Astrocyte of the cerebellum (primary cell): ENCODE measurements at places on chromosomes 5 and 9.

- DNase-seq = no peak
Measured at GRCh38 chr9:100759215-100759614, 181.3 kb downstream of the CAVIN4 start.

DNA sequence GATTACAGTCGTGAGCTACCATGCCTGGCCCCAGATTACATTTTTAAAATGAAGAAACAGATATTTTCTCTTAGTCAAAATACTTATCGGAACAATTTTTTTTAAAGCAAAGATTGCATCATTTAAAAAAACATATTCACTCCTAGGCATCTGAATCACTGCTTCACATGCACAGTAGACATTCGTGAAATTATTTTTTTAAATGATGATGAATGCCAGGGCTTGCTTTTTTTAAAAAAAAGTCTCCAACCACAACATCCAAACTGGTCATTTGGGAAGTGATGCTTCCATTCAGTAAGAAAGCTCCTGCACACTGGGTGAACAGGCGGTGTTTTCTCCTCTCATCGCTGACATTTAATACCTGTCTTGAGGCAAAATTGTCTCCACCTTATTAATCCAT, 223.0 kb upstream of the DMRT1 start:
- DNase-seq = peak; percentile 4

GRCh38 chr9:113139225-113139829, 11.5 kb upstream of the SLC31A2 start:
- no peak for DNase-seq

DNA sequence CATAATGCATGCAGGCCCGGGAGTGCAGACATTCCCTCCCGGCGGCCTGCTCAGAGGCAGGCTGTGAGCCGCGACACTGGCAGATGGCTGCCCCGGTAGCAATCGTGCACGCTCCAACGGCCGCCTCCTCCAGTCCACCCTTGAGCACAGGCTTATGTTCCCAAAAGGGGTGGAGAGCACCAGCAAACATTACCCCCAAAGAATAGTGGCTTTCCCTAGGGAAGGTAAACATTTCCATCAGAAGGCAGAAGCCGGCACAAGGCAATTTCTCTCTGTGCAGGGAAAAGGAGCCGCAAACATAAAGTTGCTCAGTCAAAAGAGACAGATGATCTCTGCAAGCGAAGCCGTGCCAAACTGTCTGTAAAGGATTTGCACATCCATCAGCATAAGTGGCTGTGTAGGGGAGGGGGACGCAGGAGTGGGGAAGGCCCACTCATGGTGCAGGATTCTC, 92.5 kb downstream of the SIL1 start:
- DNase-seq = no peak

DNA sequence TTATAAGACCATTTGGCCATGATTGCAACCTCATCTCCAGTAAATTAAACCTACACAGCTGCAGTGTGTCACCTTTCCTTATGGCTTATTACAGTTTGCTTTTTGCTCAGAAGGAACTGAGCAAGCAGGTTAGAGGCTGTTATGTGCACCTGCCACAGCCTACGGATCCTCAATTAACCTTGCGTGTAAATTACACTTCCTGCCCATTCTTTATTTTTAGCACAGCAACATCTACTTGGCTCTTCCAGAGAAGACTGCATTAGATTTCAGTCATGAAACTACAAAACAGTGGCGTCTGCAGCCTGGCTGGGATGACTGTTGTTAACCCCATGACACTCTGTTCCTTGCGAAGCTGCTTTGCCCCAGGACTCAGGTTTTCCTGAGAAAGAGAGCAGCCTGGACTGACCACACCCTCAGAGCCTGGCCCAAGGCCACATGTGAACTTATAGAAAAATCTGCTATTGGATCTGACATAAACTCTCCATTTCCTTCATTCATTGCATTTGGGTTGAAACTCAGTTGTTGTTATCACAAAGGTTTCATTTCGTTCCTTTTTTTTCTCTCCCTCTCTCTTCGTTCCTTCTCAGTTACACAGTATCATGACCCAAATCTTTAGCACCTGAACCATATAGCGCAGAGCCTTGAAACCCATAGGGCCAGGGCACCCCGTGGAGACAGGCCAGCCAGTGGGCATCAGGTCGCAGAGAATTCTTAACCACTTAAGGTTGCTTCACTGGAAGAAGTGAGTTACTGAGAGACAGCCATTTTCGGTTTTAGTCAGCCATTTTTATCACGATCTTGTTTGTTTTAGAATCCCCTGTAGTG, 138.6 kb downstream of the PALM2AKAP2 start:
- DNase-seq = no peak

DNA sequence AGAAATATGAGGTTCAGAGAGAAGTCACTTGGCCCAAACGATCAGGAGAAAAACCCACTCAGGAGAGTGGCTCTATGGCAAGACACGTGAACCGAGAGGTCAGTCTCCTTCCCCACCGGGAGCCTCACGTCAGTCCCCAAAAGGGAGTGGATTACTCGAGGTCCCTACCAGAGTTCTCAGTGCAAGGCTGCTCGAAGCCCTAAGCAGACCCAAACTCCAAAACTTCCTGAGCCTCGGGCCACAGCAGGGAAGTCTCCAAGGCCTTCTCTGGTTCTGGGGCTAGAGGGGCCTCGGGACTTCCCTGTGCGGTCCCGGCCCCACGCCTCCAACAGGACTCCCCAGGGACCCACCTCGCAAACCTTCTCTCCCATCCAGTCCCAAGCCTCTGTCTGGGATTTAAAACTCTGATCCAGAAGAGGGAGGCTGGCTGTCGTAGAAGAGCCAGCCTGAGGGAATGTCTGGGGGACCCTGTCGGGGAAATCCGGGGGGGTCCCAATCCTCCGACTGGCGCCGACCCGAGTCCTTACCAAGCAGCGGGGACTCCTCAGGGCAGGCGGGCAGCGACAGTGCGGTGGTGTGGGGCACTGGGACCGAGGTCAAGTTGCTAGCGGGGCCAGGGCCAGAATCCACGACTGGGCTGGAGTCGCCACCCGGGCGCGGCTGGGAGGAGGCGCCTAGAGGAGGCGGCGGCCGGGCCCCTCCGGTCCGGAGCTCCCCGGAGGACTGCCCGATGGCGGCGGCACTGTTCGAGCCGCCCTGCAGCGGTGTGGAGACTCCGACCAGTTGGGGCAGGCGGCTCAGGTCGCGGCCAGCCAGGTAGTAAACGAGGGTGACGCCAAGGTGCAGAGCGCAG, 679 bp downstream of the B4GALT1 start:
- DNase-seq = no peak

GRCh38 chr5:173330338-173331206, 2.4 kb upstream of the STC2 start:
- no peak for DNase-seq

DNA sequence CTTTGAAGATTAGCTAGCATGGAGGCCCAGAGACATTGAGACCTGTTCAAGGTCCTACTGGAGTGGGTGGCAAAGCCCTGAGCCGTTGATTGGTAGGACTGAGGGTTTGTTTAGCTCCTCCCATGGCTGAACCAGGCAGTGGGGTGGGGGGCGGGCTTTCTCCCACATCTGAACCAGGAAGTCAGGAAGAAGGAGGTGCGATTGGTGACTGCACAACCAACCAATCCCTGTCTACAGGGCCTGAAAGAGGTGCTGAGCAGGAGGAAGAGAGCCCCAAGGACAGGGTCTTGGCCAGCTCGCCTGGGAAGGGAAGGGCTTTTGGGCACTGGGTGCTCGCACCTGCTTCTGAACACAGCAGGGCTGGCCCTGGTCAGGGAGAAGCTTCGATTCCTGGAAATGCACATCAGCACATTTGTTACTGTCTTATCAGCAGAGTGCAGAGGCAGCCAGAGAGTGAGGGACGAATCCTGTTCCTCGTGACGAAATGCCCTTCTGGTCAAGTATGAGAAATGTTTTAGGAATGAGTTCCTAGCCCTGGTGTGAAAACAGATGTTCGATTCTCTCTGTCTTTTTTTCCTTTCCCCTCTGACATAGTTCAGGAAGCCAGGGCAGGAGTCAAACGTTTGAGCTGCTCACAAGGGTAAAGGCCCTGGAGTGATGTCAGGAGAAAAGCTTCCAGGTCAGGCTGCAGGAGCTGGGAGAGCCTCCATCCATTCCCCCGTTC, 294.8 kb upstream of the KLF4 start:
- no peak for DNase-seq

DNA sequence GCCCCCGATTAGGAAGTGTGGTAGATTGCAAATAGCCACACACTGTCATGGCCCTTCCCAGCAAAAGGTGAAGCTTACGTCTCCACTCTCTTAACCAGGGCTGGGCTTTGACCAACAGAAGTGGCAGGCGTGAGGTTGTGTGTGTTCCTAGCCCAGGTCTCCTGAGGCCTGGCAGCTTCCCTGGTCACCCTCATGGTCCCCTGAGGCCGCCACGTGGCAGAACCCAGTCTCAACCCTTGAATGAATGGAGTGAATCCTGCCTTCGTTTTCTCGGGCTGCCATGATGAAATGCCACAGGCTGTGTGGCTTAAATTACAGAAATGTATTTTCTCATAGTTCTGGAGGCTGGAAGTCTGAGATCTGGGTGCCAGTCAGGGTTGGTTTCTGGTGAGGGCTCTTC, 370.4 kb downstream of the IRX2 start:
- no peak for DNase-seq

DNA sequence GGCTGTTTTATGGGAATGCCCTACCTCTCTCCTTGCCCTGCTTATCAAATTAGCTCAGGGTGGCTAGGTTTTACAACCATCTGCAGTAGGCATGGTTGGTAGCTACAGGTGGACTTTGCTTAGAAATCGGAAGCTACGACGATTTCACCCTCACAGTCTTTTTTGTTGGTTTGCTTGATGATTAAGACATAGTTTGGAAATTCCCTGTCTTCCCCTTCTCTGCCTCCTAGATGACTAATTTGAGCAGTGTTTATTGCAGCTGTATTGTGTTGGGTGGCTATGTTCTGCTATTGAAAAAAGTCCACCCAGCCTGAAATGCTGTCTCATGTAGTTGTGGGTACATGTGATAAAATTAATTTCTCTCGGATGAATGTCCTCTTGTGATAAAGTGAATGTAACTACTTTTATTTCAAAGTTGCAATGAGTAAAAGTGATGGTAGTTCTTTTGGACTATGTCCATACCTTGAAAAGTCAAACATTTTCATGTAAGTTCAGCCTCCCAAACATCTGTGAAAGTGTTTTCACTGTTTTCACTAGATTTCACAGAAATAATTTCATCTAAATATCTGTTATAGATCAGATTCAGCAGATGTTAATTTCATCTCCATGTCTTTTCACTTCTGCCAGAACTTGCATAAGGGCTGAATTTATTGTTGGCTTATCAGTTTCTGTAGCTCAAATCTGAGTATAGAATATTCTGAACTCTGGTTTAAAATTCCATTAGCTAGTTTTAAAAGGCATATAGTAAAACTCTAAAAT, 37.3 kb upstream of the FYB1 start:
- peak; percentile 5 for DNase-seq

DNA sequence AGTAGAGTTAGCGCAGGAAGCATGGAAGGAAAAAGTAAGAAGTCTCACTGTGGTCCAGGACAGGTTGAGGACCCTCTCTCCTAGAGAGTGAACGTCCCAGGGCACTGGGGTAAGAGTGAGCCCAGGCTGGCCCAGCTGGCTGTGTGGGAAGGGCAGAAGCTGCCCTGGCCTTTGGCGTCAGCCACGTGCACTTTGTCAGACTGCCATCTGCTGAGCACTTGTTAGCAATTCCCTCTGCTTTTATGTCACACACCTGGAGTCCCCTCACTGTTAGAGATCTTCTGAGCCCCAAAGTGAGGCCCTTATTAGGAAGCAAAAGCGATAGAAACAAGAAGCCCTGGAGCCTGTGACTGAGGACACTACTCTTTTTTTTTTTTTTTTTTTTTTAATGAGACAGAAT, 79.1 kb downstream of the UGCG start:
- DNase-seq = no peak

GRCh38 chr9:114787781-114788498, 17.9 kb downstream of the TNFSF15 start:
- DNase-seq = no peak

GRCh38 chr9:128159522-128159783, 612 bp upstream of the BBLN start:
- DNase-seq = no peak

GRCh38 chr5:175493726-175494125, 15.4 kb downstream of the SFXN1 start:
- DNase-seq = no peak

GRCh38 chr9:16482764-16483163, 387.7 kb downstream of the BNC2 start:
- DNase-seq = no peak

DNA sequence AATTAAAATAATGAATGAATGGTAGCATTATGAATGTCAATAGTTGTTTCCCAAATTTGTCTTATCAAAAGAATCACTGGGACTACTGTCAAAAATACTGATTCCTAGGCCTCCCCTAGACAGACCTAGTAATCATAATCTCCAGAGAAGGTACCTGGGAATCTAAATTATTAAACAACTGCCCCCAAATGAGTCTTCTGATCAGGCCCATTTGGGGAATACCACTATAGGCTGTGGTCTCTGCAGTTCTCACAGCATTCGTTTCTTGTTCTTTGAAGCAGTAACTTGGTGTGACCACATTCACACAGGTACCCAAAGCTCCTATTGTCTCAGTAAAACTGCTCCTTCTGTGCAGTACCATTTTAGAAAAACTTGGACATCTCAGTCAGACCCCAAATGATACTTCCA, 230.9 kb downstream of the PIK3R1 start:
- DNase-seq = no peak

DNA sequence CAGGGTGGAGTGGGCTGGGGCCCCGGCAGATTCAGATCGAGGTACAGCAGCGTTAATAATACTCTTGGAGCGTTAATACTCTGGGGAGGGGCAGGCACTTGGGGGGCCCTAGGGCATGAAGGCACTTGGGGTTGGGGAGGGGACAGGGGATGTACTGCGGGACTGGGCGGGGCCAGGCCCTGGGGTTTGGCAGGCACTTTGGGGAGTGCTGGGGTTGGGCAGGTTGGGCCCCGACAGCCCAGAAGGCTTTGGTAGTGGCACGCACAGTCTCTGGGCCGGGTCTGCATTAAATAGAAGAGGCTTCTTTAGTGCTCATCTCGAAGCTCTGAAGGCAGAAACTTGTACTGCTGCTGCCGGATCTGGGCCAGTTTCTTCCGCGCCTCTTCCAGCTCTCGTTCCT, 7.8 kb upstream of the TPM2 start:
- no peak for DNase-seq

- no peak for DNase-seq
Measured at GRCh38 chr9:116693233-116693731, 6.2 kb downstream of the TRIM32 start.

DNA sequence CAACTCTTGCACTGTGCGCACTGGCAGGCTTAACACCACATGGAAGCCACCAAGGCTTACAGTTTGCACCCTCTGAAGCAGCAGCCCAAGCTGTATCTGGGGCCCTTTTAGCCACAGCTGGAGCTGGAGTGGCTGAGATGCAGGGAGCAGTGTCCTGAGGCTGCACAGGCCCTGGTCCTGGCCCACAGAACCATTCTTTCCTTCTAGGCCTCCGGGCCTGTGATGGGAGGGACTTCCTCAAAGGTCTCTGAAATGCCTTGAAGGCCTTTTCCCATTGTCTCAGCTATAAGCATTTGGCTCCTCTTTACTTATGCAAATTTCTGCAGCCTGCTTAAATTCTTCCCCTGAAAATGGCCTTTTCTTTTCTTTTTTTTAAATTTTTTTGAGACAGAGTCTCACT, 104.4 kb upstream of the CPLX2 start:
- DNase-seq = no peak
